Posterior cingulate gyrus (tissue), 11 donors: ENCODE measurements at places on chromosomes 2 and 18.

GRCh38 chr2:20080839-20081415, 29.5 kb upstream of the LAPTM4A start:
- DNase-seq, result no peak

DNA sequence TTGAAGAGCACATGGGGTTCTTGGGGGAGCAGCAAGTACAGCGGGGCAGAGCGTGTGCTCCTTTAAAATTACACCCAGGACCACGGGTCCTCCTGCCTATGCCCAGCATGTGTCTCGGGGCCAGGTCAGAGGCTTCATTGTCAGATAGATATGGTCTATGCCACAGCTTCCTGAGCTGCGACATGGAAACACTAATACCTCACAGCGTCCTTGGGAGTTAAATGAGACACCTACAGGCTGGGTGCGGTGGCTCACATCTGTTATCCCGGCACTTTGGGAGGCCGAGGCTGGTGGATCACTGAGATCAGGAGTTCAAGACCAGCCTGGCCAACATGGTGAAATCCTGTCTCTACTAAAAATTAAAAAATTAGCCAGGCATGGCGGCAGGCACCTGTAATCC, 110.8 kb upstream of the ATL2 start:
- DNase-seq, result no peak

GRCh38 chr2:191612496-191612895, 65.4 kb upstream of the NABP1 start:
- no peak for DNase-seq

DNA sequence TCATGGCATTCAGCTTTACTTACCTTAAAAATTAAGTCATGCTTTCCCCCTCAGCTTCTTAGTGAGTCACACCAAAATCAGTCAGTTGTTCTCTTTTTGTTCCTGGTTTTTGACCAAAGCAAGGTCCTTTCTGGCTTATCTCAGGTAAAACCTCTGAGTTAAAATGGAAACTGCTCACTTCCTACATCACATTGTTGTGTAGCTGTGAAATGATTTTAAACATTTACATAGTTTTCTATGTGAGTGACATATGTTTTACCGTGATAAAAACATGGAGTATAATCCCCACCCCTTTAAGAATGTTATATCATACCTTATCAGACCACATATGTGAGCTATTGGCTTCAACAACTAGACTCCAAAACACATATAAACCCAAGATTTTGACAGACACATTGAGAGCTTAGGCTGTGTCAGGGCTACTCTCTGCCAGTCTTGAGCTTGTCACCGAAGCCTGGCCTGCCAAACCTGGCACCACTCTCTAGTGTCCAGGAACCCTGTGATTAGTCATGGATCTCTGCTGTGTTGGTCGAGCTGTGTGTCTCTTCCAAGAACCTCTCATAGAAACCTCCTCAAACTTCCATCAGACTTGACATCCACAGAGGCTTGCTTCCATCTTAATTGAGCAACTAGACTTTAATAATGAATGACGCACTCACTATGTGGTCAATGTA, 294.5 kb upstream of the FBXO11 start:
- DNase-seq, result no peak

- no peak for DNase-seq
Measured at GRCh38 chr2:64192664-64193105, 48.5 kb upstream of the PELI1 start.

DNA sequence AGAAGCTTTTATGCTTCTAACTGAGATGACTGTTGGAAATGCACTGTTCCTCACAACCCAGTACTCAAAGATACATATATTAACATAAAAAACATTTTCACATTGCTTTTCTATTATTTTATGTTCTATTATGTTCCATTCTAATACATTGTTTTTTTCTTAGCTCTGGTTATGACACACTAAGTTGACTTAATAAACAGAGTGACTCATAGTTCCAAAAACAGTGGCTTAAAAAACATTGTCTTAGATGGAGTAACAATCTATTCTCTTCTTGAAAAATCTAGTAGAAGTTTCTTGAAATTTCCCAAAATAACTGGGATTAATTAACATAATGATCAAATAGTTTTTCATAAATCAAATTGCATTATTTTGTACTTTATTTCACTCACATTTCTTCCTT, 328.2 kb upstream of the LRATD1 start:
- no peak for DNase-seq

GRCh38 chr18:49788327-49788898, 24.9 kb downstream of the ACAA2 start:
- DNase-seq, result no peak

DNA sequence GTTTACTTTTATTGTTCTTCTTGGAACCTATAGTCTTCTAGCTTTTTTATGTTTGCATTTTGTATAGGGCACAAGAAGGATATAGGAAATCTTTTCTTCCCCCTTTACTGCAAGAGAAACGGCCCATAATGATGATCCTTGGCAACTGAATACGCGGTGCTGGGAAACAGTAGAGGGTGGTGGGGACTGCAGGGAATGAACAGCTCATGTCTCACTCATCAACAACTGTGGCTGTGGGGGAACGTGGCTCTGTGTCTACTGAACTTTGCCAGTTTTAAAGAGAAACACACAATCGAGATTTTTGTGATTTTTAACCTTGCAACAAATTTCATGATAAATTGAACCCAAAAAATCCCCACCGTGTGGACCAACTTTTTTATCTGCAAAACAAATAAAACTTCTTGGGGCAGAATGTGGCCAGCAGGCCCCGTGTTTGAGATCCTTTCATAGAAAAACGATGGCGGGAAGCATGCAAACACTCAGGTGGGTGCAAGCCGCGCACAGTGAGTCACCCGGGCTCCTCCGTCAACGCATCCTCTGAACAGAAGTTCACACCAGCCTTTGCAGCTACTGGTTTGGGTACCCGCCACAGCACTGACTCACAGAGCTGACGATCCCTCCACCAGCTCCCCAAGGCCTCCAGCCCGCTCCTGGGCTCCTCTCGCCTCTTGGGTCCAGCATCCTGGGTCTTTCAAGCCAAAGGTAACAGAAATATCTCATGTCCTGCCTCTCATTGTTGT, 149.3 kb downstream of the COL6A3 start:
- peak; percentile 80 for DNase-seq
